ENCODE measurements at places on chromosomes 16 and 17.

DNA sequence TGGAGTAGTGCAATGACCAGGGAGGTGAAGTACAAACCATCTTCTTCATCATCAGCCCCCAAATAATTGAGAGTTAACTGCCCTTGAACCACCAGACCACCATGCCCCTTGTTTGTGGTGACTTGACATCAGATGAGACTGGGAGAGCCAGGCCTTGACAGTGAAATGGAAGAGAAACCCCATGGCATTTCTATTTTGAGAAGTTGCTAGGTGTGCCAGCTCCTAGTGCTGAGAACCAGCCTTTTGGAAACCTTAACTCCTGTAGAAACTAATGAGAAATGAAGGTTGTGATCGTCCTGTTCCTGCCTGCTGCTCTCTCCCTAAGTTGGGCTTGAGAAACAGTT lies 2.8 kb downstream of the TMEM94 start:
- DNase-seq, result no peak

- no peak for DNase-seq
Measured at GRCh38 chr17:70153210-70153609, 16.1 kb upstream of the KCNJ2 start.

- DNase-seq, result no peak
Measured at GRCh38 chr16:64910356-64910755, 211.5 kb downstream of the CDH11 start.

DNA sequence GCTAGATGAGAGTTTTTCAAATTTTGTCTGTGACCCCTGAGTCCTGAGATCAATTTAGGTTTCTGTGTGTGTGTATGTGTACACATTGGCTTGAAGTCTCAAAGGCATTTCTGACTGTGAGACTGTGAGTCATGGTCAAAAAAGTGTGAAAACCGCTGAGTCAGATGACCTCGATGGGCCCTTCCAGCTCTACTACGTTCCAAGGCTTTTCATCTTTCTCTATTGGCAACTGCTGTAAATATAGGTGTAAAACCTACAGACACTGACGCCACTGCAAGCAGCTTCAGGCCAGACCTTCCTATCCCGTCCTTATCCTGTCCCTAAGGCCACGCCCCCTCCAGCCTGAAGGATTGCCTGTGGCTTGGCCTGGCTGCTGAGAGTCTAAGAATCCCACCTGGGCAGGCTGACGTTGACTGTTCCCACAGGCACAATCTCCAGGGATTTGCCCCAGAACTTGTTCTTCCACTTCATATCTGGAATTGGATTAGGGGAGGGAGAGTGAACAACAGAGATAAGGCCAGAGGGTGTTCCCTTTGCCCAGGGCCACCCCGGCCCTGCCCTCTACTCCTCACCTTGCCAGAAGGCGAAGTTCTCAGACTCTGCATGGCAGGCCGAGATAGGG lies 11.3 kb downstream of the OSBPL7 start:
- no peak for DNase-seq

DNA sequence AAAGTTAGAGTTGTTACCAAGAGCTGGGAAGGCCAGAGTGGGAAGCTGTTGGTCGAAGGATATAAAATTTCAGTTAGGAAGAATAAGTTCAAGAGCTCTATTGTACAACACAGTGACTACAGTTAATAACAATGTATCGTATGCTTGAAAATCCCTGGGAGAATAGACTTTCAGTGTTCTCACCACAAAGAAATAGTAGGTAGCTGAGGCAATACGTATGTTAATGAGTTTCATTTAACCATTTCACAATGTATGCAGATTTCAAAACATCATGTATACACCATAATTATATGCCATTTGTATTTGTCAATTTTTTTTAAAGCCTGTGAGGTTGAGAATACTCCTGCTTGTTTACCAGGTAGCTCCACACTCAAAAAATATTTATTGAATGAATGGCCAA lies 41.5 kb upstream of the MYOCD start:
- DNase-seq, result no peak

DNA sequence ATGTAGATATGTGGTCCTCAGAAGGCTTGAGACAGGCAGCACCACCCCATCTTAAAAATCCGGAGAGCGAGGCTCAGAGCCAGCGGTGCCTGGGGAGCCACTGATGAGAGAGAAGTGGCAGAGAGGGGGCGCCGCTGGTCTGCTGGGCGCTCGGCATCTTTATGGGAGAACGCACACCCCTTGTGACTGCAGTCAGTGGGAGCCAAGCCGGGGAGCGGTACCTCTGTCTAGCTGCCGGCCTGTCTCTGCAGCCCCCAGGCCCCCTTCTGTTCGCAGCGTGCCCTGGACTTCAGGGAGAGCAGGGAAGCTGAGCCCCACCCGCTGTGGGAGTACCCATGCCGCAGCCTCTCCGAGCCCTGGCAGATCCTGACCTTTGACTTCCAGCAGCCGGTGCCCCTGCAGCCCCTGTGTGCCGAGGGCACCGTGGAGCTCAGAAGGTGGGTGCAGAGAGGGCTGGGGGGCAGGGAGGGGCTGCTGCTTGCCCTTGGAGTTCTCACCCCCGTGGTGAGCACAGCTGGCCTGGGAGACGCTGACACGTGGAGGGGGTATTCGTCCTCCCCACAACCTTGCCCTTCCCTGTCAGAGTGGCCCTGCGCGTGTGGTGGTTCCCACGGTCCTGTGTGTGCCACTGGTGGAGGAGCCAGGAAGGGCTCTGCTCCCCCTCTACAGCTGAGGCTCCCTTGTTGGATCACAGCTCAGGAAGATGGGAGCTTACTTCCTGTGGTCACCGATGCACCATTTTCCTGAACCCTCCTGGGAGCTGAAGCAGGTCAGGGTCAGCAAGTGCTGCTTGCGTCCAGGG lies 44.8 kb downstream of the PRMT7 start:
- no peak for DNase-seq

GRCh38 chr16:87598431-87598830 lies 3.9 kb upstream of the JPH3 start:
- no peak for DNase-seq

DNA sequence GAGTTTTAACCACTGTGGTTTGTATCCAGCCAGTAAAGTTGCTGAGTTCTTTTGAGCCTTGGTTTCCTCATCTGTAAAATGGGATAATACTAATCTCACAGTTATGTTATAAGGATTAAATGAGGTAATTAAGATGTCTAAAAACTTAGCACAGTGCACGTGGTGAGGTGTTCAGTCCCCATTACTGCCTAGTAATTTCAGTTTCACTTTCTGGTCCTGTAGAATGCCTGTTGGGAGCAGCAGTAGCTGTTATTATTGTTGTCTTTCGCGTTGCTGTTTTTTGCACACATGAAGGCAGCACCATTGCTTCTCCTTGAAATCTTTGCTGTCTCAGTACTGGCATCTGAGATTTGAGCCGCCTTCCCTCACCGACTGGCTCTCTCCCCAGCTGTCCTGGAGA lies 182.4 kb downstream of the DNAH9 start:
- no peak for DNase-seq

DNA sequence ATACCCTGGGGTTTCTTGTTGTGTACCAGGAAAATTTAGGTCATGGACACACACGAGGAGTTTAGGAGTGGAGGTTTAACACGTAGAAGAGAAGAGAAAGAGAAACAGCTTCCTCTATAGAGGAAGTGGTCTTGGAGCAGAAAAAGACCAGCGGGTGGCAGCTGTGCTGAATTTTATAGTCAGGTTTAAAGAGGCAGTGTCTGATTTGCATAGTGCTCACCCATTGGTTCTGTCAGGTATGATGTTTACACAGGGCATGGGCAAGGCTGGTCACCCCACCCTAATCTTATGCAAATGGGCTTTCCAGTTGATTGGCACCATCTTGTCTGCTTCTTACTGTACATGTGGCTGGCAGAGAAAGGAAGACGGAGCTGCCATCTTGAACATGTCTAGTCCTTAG lies 309.0 kb downstream of the CDH13 start:
- DNase-seq, result no peak

- no peak for DNase-seq
Measured at GRCh38 chr16:19295393-19295792, 9.9 kb downstream of the CLEC19A start.

DNA sequence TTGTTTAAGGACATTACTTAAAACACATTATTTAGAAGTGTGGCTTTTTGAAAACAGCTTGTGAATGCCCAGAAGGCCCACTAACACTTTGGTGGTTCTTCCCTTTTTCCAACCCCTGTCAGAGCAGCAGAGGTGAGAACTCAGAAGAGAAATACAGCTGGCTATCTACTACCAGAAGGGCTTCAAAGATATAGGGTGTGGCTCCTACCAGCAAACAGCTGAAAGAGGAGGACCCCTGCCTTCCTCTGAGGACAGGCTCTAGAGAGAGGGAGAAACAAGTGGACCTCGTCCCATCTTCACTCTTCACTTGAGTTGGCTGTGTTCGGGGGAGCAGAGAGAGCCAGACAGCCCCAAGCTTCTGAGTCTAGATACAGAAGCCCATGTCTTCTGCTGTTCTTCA lies 6.9 kb upstream of the RAPGEFL1 start:
- DNase-seq, result no peak

DNA sequence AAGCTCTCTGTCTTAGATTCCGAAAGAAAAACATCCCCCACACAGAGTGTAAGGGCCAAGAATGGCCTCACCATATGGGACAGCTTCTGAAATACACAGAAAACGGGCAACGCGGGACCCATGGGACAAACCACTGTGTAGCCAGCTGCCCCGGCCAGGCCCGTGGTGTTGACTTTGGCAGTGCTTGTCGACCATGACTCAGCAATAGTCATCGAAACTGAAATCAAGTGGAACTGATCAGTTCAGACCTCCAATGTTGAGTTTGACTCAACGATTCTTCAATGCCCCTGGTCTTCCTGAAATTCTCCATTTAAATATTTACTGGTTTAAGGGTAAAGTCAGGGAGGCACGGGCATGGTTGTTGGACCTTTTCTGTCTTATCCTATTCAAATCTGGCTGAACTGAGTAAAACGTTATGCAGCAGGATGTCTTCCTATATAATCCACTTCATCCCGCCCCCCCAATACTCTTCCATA lies 27.5 kb downstream of the ZFHX3 start:
- DNase-seq, result no peak

DNA sequence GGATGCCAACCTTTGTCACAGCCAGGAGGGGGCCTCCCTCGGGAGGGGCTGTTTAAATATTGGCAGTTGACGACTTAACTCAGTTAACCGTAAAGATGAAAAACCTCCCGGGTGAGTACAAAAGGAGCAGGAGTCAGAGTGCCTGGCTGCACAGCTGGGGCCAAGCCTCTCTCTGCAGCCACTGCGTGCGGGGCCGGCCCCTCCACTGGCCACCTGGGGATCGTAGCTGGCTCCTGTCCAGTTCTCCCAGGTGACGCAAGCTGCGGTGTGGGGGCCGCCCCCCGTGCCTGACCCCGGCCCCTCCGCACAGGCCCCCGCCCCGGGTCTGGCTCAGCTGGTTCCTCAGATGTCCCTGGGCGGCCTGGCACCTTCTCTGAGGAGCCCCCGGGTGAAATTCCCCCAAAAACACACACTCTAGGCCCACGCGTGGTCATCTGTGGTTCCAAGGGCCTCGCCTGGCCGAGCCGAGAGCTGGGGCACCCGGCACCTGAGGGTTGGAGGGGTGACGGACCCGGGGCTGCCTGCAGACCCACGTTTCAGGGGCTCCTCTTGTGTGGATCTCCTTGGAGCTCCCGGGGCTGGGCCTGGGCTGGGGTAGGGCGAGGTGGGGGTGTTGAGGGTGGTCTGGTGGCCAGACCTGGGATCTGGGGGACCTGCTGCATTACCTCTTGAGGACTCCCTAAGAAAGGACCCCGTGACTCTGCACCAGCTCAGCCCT lies 7.4 kb upstream of the CACNA1H start:
- DNase-seq, result no peak

- DNase-seq, result no peak
Measured at GRCh38 chr16:55466209-55466608, 12.8 kb upstream of the MMP2 start.

- no peak for DNase-seq
Measured at GRCh38 chr16:75343941-75344340, 89.4 kb downstream of the CFDP1 start.
